Subcutaneous preadipocyte (primary cell): ENCODE measurements at places on chromosomes 4 and X. TPM values are rescaled to one million over a fixed set of nuclear protein-coding genes. Genes with fewer than 3 reads are reported as not detected.

TMEM271 gene
- total RNA-seq, result not detected in 2 replicates

MTMR8 gene
- 0.59 and 0.73 TPM in 2 replicates for total RNA-seq

PAGE2B gene
- not detected in 2 replicates for total RNA-seq

PLS3 gene
- 117 and 132 TPM in 2 replicates for total RNA-seq

YIPF7 gene
- total RNA-seq, result not detected in 2 replicates

PNMA6F gene
- total RNA-seq, result not detected in 2 replicates

DOK7 gene
- under 0.01 TPM in 1 of 2 replicates, not detected in the other for total RNA-seq

PAGE1 gene
- total RNA-seq, result not detected in 2 replicates

ALAS2 gene
- not detected in 2 replicates for total RNA-seq

PRDM5 gene
- total RNA-seq, result 13.2 and 15.1 TPM in 2 replicates

DSPP gene
- not detected in 2 replicates for total RNA-seq
